ENCODE measurements at places on chromosomes 4 and X. TPM values are rescaled to one million over a fixed set of nuclear protein-coding genes. Genes with fewer than 3 reads are reported as not detected.

Gene VSIG1
- polyA plus RNA-seq, result 0.47 TPM

Gene PDCL2
- polyA plus RNA-seq, result 0.39 TPM

Gene VSIG4
- 4.0 TPM for polyA plus RNA-seq

Gene PABPC1L2B
- not detected for polyA plus RNA-seq

Gene LPAR4
- polyA plus RNA-seq, result 0.05 TPM

Gene DUX4
- not detected for polyA plus RNA-seq

Gene AADAT
- 2.4 TPM for polyA plus RNA-seq

Data from esophagus (tissue), 2 donors.